ENCODE measurements at places on chromosomes 1 and 21.

DNA sequence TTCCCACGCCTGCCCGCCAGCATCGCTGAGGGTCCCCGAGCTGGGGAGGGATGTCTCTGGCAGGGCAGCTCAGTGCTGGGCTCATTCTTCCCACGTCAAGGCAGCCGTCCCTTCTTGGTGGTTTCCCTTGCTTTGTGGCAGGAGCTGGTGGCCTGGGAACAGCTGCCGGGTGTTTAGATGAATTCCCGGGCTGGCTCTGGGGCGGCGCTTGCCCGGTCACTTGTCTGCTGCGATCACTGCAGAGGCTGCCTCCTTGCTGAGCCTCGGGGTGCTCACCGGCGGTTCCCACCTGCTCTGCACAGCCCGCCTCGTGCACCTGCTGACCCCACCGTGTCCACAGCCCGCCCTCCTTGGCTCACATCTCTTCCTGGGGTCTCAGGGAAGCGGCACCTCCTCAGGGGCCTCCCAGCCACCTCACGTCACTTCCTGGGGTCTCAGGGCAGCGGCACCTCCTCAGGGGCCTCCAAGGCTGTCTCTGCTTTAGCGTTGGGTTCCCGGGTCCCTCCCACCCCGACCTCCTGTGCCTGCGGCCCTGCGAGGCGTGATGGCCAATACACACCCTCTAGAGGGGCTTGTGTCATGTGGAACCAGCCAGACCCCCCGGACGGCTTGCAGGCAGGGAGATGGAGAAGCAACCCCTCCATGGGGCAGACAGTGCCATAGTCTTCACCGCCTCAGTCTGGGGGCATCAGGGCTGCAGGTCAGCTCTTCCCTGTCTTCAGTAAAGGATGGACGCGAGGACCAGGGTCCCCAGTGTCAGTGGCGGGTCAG is 13.5 kb downstream of the COL18A1 start:
- no peak for DNase-seq

DNA sequence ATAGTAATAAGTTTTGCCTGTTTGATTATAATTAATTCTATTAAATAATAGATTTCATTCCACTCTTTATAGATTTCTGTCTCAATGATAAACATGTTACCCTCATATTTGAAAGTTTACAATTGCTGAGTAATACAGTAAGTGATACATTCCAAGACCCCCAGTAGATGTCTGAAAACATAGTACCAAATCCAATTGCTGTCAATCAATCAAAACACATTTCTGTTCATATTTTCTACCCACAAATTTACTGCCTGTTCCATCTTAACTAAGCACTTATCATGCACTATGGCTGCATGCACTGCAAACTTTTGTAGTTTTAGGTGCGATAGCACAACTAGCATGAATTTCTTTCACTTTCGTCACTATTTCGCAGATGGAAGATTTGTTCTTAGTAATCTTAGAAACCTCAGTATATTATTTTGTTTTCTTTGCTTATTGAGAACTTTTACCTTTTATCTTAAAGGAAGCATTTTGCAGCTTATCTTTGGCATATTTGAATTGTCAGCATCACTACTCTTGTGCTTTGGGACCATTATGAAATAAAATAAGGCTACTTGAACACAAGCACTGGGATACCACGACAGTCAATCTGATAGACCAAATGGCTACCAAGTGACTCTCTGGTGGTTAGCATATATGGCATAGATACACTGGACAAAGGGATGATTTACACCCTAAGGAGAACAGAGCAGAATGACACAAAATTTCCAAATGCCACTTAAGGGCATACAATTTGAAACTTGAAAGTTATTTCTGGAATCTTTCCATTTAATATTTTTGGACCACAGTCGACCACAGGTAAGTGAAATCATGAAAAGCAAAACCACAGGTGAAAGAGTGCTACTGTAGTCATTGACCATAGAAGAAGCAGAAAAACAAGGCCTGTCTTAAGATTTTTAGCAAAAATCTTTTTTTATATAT is 67.6 kb downstream of the RGS13 start:
- DNase-seq, result no peak

- no peak for DNase-seq
These were observed 47.3 kb downstream of the ITGB3BP start for GRCh38 chr1:63475761-63476160.

DNA sequence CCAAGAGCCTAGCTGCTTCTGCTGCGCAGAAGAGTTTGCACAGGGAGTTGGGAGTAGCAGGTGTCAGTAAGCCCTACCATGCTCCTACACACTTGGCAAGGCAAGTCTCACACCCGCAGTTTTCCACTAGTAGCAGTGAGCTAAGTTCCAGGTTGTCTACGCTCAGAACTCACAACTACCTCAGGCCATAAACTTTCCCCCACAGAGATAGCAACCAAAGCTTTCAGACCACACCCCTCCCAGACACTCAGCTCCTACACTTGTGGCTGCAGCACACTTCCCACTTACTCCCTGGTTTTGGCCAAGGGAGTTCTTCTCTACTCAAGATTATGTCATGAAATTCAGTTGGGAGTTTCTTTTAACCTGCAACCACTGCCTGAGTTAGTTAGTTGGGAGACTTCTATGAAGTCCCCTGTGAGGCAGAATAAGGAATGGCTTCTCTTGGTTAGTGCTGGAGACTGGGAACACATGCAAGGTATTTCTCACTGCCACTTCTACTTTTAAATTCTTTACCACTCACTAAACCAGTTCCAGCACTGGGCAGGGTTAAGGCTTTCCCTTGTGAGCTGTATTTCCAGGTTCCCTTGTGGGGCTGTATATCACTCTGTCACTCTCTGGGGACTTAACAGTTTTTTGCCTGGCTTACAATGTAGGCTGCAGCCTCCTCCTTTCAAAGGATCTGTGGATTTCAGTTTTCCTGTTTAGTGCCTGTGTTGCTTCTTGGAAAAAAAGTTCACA is 18.3 kb upstream of the MAB21L3 start:
- DNase-seq, result no peak

GRCh38 chr1:22139066-22139594 is 3.8 kb downstream of the WNT4 start:
- DNase-seq, result no peak

DNA sequence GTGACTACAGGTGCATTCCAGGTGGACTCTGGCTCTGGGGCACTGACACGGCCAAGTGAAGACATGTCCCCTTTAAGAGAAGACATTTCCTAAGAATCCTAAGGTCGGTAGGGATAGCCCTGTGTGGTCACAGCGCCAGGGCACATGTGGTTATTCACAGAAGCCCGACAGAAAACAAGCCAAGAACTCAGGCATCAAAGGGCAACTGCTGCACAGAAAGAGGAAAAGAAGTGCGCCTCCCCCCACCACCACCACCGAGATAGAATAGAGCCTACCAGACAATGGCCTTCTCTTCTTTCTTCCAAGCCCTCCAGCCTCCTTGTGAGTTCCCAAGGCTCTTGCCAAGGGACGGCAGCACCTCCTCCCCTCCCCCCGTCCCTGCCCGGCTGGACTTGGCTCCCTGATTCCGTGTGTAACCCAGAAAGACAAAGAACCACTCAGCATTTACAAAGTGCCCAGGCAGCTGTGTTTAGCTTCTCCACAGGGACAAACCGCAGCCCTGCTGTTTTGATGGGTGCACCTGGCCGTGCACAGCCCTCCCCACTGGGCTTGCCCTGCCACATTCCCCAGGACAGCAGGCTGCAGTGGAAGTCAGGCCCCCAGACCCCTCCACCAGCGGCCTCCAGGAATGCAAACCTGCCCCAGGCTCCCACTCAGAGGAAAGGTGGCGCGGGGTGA is 30.2 kb downstream of the TMPRSS2 start:
- no peak for DNase-seq

DNA sequence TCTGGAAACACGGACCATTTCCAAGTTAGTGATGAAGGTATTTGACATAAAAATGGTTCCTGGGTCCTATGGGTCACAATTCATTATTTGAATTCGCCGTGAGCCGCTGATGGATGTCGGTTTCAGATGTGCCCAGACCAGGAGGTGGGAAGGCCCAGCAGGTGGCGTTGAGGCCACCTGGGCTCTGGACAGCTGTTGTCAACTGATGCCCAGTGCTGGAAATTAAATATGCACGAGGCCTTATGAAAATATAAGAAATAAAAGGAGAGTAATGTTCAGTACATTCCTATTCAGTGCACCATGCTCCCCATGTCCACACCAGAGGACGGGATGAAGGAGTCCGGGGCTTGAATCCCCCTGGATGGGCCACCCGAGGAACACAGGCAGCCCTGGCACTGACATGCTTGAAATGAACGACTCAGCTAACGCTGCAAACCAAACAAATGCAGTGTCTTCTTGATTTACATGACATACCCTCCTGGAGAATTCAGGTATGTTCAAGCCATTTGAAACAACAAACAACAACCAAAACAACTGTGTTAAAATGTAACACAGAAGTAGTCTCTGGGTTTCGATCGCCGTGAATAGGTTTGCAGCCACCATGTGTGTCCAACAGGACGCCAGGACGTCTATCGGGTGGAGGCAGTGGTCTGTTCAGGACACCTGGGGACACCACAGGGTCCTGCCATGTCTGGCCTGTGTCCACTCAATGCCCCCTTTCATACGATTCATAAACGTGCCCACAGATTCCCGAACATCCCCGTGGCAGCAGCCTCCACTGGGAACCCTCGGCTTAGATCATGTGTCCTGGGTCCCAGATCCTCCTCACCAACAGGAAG is 6.1 kb downstream of the TFF3 start:
- DNase-seq, result no peak

DNA sequence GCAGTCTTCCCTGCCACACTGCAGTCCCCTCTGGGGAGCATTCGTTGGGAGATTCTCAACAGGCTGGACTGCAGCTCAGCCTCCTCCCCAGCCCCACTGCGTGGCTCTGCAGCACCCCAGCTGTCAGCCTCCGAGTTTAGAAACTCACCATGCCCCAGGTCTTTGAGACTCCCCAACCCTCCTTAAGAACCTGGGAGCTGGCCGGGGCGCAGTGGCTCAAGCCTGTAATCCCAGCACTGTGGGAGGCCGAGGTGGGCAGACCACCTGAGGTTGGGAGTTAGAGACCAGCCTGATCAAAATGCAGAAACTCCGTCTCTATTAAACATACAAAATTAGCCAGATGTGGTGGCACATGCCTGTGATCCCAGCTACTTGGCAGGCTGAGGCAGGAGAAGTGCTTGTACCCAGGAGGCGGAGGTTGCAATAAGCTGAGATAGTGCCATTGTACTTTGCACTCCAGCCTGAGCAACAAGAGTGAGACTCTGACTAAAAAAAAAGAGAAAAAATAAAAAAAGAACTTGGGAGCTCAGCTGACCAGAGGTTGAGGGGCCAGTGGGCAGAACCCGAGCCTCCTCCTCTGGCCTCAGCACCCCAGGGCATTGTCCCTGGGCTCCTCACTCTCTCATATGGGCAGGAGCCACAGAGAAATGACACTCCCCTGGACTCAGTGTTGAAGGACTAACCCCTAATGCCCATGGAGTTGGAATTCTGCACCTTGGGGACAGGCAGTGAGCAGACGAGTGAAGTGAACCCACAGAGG is 5.6 kb downstream of the OLIG2 start:
- no peak for DNase-seq

DNA sequence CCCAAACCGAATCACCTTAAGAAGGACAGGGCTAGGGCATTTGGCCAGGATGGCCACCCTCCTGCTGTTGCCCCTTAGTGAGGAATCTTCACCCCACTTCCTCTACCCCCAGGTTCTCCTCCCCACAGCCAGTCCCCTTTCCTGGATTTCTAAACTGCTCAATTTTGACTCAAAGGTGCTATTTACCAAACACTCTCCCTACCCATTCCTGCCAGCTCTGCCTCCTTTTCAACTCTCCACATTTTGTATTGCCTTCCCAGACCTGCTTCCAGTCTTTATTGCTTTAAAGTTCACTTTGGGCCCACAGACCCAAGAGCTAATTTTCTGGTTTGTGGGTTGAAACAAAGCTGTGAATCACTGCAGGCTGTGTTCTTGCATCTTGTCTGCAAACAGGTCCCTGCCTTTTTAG is 3.6 kb downstream of the BTG2 start:
- DNase-seq, result no peak

DNA sequence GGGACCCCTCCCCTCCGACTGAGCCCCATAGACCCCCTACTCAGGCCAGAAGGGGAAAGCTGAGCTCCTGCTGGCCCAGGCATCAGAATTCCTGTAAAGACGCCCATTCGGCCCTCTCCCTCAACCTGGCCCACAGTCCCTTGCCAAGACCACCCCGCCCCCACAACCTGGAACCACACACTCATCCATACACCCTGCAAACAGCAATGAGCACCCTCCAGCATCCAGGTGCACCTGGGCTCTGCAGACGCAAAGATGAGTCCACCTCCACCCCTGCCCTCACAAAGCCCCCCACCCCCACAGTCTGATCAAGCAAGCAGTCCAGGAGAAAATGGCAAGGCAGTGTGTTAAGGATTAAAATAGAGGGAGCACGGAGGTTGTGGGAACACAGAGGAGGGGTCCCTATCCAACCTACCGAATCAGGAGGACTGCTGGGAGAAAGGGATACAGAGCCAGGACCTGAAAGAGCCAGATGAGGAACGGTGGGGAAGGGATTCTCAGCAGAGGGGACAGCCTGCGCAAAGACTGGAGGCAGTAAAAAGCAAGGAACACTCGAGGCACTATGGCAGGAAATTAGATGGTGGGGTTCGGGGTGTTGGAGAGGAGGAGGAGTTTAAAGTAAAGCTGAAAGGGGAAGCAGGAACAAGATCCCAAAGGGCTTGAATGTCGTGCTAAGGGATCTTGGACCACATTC is 67.3 kb upstream of the LAPTM5 start:
- DNase-seq, result no peak

DNA sequence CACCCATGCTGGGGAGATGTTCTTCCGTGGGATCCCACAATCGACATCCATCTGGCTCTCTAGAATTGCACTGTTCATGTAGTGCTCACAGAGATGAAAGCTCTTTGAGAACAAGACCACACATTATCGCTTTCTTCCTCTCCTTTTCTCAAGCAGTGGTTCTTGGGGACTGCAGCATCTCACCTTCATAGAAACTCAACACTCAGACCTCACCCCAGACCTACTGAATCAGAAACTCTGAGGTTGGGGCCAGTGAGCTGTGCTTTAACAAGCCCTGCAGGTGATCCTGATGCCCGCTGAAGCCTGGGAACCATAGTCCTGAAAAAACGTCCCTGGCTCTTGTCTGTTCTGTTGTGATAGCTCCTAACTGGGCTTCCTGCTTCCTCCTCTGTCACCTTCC is 251.3 kb upstream of the FGGY start:
- no peak for DNase-seq

DNA sequence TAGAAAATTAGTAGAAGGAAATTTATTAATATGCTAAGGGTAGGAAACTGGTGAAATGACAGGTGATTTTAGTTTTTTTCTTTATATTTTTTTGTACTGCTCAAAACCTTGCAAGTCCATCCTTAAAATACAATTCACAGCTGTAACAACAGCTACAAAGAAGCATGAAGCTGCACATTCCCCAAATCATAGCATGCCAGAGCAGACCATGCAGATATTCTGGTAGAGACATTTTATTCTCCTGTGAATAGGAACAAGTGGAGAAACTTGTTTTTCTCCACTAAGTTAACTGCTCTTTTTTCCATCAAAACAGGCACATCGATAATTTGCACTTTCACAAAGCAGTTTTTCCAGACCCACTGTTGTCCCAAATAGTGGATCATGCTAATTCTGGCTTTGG is 1125.7 kb downstream of the BRINP3 start:
- DNase-seq, result no peak

DNA sequence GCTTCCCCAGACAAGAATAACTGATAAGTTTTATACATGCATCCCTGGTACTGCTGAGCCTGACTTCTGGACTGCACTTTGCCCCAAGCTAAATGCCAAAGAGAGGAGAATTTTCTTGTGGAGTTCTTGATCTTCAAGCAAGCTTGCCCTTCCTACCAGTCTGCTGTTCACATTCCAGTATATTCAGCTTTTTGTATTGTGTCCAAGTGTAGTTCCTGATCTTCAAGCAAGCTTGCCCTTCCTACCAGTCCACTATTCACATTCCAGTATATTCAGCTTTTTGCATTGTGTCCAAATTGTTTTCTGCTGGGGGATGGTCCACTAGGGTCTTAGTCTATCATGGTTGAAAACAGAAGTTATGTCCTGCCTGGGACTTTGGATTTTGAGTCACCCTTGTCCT is 894 bp upstream of the TSEN15 start:
- DNase-seq, result no peak
